ENCODE measurements at places on chromosomes 5 and 9.

DNA sequence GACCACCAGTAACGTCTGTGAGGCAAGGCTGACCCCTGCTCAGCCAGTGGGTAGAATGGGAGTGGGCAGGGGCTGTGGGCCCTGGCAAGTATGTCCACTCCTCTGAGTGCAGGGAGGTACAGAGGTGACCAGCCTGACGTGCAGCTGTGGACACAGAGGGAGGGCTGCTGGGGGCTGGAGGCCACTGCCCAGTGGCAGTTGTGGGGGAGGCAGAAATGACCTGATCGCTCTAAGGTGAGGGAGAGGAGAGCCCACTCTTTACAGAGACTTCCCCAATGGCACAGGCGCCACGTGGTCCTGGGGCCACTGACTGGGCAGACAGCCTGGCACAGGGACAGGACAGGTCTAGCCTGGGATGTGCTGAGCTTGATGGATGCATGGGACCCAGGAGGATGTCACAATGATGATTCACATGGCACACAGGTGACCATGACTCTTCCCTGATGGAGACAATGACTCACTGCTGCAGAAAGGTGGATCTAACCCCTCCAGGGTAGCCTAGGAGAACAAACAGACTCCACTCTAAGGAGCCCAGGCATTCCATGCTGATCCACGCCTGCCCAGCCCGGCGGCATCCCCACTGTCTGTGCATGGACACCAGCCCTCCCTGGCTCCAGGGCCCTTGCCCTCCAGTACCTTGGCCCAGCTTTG is 7.7 kb downstream of the LPCAT1 start:
- no peak for DNase-seq

GRCh38 chr9:135306699-135307098 is 172.9 kb upstream of the PPP1R26 start:
- no peak for DNase-seq

DNA sequence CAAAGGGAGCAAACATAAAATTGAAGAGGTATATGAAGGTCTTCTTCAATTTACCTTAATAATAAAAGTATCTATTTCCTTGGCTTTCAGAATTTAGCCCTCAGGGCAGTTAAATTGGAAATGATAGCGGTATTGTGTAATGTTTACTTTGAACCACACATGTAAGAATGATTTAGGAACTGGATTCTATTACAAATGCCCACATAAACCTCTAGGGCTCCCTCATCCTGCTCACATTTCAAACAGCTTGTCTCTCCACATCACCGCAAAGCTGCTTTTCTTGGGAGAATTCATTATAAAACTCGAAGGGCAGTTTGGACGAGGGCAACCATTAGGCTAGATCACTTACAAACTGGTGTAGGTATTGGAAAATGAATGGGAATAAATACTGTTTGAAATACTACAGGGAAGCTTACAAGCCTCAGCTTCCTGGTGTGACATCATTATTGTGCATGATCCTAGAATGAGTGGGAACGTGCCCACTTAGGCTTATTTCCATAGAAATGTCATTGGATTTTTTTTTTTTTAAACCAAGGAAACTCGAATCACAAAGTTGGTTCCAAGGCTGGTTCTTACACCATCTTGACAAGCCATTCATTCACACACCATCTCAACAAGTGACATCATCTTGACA is 47.3 kb downstream of the MTRR start:
- no peak for DNase-seq

DNA sequence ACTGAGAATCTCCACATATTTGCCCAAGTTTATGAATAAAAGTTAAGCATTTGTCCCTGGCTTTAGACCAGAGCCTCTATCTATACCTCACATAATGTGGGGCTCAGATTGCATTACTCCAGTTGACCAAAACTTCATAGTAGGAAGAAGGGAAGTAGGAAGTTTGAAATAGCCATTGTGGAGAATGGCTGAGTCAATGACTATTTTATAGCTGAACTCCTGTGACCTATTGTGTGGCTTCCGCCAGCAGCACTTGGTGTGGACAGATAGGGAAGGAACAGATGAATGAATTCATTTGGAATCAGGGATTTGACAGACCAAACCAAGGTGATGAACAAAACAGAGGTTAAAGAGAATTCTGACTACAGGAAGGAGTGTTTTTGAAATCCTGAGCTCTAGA is 92.9 kb upstream of the LPAR1 start:
- no peak for DNase-seq

- no peak for DNase-seq
Observed at GRCh38 chr5:15425766-15426165, 74.2 kb upstream of the FBXL7 start.

GRCh38 chr9:109779711-109780452 is at the start of gene PALM2AKAP2:
Gene PALM2AKAP2 (plus strand): TSS chr9:109780198. CDS start chr9:109780489, 291 bp downstream.
- no peak for DNase-seq

GRCh38 chr5:136891175-136891972 is 526.0 kb upstream of the TRPC7 start:
- DNase-seq: no peak

- DNase-seq: no peak
Observed at GRCh38 chr5:112583166-112583565, 154.5 kb upstream of the APC start.

DNA sequence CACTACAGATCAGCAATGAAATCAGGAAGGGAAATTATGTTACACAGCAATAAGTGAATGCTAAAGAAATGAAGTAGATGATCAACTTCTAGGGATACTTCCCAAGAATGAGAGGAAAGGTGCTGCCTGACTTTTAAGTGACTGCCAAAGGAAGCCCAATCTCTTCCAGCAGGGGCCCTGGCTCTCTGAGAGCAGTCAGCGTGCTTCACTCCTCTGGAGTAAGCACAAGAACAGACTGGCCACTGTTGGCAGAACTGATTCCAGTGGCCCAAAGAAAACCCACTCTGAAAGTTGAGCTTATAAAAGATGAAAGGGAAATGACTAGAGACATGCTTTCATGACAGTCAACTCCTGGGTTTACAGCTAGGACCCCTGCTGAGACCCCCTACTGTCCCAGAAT is 41.8 kb downstream of the MTMR12 start:
- no peak for DNase-seq

DNA sequence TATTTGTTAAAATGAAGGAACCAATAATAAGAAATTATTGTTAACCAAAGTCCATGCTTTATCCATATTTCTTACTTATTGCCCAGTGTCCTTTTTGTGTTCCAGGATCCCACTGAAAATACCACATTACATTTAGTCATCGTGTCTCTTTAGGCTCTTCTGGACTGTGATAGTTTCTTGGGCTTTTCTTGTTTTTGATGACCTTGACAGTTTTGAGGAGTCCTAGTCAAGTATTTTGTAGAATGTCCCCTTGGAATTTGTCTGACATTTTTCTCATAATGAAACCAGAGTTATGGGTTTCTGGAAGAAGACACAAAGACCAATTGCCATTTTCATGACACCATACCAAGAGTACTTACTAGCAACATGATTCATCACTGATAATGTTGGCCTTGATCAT is 13.6 kb upstream of the COMMD10 start:
- DNase-seq: no peak

- DNase-seq: no peak
Observed at GRCh38 chr9:123421186-123421585, 65.2 kb downstream of the CRB2 start.

DNA sequence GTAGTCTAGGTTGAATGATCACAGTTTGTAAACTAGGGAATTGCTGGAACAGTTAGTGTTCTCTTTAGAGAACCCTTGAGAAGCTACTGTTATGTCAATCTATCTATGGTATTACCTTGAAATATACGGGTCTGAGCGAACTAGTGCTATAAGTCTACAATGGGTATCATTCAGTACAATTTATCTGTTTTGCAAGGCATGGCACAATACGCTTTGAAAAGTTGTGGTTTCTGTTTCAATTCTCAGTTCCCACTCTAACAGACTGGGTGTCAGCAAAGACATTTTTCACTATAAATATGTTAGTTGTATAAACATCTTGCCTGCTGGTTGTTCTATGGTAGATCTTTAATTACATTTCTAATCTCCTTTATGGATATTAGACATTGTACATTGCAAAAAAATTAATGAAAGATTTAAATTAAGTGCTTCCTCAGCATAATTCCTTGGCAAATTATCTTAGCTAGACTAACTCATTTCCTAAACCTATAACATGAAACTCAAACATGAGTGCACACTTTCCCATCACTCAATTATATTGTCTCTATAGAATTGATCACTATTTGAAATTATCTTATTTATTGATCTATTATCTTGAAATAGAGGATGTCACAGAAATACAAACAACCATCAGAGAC is 24.9 kb upstream of the SLCO6A1 start:
- no peak for DNase-seq

GRCh38 chr5:33939556-33940262 is 3.5 kb downstream of the RXFP3 start:
- DNase-seq: no peak

DNA sequence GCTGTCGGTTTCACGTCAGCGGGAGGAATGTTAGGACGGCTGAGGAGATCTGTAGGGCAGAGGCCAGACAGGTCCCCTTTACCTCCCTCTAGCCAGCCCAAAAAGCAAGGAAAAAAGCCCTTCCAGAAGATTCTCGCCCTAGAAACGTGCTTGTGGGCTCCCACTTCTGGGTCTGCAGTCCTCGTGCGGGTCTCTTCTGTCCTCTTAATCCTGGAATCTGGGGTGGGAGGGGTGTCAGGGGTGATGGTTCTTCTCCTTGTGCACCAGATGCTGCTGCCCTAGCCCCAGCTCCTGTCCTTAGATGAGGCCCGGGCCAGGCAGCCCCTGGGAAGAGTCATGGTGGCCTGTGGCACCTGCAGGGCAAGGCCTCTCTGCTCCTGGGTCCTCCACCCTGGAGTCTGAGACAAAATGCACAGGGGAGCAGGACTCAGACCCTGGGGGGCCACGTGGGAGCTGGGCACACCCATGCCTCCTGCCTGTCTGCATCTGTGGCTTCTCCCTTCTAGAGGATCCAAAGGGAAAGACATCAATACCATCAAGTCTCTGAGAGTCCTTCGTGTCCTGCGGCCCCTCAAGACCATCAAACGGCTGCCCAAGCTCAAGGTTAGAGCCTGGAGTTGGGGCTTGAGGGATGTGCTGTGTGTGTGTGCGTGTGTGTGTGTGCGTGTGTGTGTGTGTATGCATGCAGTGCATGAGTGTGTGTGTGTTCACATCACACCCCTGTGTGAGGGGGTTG is 174.2 kb downstream of the CACNA1B start:
- no peak for DNase-seq

DNA sequence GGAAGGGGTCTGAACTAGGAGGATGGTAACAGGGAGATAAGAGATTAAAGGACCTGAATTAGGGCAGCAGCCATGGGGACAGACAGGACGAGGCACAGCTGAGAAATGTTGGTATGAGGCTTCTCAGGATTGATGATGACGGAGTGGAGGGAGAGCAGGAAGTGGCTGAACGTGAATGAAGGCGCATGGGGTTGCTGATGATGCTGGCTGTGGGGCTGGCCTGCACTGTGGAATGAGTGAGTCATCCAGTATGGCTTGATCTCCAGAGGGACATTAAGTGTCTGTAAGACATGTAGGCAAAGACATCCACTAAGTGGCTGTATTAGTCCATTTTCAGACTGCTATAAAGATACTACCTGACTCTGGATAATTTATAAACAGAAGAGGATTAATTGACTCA is 256.4 kb downstream of the ICE1 start:
- no peak for DNase-seq

DNA sequence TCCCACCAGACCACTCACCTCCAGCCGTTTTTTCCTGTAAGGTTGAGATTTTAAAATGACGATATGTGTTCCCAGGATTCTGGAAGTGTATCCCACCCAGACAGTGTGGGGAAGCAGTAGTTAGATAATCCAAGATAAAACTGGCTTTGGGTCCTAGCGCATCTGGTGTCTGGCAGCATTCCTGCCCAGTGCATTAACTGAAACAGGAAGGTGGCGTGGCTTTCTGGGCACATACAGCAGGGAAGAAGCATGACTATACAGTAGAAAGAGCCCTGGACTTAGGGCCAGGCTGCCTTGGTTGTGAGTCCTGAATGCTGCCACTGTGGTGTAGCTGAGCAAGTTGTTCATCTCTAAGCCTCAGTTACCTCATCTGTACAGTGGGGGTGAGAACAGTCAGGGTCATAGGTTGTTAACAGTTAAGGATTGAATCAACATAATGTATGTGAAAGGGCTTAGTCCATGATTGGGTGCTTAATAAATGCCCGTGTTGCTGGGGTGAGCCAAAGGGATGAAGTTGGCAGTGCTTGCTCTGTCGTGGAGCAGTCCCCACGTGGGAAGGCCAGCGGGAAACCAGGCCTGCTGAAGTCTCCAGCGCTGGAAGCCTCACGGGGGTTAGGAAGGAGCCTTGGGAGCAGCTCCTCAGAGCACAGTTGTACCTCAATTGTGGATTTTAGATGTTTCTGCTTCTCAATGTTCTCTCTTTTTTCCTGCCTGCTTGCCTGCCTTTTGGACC is 18.0 kb downstream of the CLTA start:
- DNase-seq: no peak

GRCh38 chr5:37905230-37905629 is 65.4 kb upstream of the GDNF start:
- DNase-seq: no peak

DNA sequence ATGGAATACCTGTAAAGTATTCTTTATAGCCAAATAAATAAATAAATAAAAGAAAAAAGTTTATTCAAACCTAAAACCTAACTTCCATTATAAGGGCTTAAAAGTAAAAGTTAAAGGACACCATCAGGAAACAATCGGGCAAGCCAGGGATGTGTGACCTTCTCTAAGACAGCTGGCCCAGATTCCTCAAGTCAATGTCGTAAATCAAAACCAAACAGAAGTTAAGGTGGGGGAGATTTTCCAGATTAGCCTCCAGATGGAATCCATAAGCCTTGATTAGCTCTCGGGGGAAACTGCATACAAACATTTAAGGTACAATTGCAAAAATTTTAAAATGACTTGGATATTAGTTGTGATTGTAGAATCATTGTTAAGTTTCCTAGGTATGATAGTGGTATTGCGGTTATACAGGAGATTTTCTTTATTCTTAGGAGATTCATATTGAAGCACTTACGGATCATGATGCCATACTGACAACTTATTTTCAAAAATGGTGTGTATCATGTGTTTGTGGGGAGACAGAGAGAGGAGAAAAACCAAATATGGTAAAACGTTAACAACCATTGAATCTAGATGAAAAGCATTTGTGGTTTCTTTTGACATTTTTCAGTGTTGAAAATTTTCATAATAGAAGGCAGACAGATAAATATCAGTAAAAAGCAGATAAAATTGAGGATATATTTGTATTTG is 21.5 kb upstream of the MGAT1 start:
- no peak for DNase-seq

DNA sequence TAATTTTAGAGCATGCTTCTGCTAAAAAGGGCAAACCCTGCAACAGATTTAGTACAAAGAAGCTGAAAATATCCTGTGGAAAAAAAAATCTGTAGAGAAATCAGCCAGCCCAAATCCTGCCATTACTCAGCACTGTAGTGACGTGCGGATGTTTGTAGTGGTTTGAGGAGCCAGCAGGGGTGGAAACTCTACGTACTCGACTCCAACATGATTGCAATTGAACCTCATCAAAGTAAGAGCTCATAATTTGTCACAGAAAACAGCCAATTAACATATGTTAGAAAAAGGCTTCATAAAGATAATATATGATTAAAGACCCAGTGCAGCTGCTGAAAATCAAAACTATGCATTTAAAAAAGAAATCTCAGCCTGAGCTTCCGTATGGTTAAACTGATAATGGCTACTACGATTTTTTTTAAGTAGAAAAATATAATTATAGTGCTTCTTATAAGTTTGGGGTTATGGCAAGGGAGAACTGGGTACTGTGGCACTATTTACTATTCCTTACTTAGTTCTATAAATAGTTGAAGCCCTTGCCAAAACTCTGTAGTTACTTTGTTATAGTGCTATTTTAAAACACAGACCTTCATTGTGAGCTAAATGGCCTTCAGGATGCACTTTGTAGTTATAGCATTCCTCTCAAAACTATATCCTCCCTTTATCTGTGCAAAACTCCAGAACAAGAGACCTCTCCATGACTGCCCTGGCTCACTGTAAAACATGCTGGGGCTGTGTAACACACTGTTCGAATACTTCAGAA is 49.4 kb downstream of the MEF2C start:
- no peak for DNase-seq

Measured in SK-N-MC (cell line).